ENCODE measurements at places on chromosomes 11 and 22.

GRCh38 chr22:29813563-29813962 lies 24.5 kb downstream of the ASCC2 start:
- DNase-seq = no peak

DNA sequence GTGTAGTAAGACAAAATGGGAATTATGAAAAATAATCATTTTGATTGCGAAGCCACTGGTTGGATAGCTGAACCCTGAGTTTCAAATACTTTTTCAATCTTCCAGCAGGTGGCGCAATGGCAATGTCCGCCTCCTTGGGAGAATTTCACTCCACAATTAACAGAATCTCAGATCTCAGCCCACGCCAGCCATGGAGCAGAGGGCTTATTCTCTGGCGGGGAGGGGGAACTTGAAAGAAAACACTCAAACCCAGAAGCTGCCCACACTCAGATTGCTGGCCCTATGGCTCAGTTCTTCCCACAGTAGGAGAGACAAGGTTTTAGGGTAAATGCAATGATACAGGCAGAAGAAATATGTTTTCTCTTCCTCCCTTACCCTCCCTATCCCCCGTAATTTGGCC lies 38.7 kb upstream of the RCN1 start:
- peak; percentile 20 for DNase-seq

DNA sequence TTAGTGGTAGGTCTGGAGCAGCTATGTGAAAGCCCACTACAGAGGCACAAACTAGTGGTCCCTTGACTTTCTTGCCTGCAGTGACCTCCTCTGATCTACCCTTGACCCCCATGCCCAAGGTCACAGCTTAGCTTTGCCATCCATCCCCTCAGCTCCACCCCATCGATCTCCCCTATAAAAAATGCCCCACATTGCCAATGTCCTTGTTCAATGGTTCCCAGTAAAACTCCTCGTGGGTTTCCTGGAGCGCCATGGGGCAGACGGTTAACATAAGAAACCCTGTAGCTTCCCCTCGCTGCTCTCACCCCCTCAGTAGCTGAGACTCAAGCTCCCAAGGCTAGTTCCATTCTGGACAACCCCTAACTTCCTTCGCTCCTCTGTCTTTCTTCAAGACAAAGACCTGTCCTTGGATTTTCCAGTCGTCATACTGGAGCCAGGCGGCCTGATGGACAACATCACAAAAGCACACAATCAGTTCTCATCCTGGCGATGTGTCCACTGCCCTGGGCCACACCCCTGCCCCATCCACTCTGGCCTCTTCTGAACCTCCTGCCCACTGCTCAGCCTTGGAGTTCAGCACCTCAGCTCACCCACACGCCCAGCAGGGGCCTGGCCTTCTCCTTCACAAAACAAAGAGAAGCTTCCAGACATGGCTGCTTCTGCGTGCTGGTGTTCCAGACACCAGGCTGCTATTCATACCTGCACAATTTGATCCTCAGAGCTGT lies 1429.3 kb downstream of the BRD1 start:
- DNase-seq = no peak

GRCh38 chr11:14248580-14248981 lies 110.4 kb downstream of the RRAS2 start:
- DNase-seq = no peak

DNA sequence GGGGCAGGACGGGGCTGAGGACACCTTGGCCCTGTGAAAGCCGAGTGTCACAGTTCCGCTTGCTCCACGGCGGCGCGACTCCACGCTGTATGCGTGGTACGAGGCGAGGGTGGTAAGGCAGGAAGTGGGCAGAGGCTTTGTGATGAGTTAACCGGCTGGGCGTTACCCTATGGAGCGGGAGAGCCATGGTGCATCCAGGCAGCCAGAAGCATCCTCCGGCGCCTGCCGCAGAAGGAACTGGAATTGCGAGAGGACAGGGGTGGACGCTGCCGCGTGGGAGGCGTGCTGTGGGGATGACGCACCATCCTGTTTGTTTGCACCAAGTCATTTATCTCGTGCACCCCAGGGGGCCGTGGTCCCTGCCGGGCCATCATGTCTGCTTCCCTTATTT lies 643.9 kb downstream of the BRD1 start:
- DNase-seq = no peak

DNA sequence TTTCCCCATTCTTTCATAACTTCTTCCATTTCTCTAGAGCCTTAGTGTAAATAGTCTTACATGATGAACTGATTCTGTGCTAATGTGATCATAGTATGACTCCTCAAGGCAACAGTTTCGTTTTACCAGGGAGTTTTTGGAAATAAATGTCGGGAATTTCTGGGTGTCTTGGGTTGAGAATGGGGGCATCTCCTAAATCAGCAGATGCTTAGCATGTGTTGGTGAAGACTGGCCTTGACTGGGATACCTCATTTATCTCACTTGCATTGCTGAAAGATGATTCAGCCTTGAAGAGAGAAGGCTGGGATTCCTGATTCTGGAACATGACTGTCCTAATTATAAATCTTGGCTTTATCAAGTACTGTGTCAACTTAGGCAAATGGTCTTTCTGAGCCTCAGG lies 115.7 kb upstream of the C11orf87 start:
- no peak for DNase-seq

- DNase-seq = no peak
Measured at GRCh38 chr22:42072606-42073330, 1.3 kb upstream of the PHETA2 start.

DNA sequence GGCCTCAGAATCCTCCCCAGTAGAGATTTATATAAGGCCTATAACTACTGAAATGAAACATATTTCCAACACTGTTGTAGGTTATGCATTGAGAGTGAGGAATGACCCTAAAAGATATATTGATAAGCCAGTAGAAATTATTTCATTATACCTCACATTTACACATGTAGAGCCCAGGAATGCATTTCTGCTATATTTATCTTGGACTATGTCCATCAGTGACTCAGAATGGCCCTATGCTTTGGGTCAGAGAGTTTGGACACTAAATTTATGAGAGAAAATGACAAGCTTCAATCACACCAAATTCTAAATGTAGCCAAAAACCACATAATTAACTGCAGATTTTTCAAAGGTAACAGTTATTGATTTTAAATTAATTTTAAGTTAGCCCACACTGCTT lies 761.9 kb downstream of the DLG2 start:
- no peak for DNase-seq

DNA sequence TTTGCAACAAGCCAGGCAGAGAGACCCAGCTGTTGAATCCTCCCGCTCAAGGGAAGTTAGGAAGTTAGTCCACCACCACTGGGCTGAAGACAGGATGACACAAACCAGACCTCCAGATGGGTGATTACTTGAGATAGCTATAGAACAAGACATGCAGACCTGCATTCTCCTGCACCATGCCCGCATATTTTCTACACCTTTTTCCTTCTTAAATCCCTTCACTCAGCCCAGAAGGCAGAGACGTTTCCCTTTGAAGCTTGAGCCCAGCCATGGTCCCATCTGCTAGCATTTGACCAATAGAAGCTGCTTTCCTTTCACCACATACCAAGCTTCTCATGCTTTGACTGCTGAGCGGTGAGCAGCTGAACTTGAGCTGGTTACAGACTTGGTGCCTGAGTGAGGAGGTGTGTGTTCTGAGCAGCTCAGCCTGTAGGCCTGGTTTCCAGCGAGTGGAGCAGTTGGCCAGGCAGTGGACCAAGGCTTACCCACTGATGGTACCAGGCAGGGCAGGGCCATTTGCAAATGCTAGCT lies 29.2 kb upstream of the CBX6 start:
- DNase-seq = no peak

GRCh38 chr22:49583886-49584505 lies 243.7 kb downstream of the BRD1 start:
- DNase-seq = no peak

DNA sequence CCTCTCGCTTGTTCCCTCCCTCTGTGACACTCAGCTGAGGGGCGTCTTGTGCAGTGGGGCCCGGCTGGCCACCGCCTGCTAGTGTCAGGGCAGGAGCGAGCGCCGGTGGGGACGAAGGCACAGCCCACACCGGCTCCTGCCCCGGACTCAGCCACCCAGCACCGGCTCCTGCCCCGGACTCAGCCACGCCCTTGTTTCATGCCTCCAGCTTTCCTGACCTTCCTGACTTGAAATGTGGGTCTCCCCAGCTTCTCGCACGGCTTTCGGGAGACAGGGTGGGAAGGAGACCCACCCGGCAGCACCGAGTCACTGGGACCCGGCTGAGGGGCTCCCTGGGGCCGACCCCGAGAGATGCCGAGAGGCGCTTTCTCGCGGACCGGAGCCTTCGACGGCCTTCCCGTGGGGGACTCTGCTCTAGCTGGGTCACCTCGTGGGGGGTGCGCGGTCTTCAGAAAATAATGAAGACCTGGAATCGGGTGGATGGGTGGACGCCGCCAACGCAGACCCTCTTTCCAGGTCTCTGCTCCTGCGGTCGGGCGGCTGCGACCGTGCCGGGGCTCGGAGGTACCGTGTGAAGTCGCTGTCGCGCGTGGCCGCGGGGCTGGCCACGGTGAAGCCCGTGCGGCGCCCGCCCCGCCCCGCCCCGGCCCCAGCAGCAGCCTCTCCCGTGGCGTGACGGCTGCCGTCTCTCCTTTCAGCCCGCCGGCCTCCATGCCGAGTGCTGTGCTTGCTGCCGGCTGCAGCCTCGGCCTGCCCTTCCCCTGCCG lies 10.2 kb downstream of the GLB1L2 start:
- no peak for DNase-seq

GRCh38 chr11:108496643-108497256 lies 1.4 kb downstream of the POGLUT3 start:
- no peak for DNase-seq

DNA sequence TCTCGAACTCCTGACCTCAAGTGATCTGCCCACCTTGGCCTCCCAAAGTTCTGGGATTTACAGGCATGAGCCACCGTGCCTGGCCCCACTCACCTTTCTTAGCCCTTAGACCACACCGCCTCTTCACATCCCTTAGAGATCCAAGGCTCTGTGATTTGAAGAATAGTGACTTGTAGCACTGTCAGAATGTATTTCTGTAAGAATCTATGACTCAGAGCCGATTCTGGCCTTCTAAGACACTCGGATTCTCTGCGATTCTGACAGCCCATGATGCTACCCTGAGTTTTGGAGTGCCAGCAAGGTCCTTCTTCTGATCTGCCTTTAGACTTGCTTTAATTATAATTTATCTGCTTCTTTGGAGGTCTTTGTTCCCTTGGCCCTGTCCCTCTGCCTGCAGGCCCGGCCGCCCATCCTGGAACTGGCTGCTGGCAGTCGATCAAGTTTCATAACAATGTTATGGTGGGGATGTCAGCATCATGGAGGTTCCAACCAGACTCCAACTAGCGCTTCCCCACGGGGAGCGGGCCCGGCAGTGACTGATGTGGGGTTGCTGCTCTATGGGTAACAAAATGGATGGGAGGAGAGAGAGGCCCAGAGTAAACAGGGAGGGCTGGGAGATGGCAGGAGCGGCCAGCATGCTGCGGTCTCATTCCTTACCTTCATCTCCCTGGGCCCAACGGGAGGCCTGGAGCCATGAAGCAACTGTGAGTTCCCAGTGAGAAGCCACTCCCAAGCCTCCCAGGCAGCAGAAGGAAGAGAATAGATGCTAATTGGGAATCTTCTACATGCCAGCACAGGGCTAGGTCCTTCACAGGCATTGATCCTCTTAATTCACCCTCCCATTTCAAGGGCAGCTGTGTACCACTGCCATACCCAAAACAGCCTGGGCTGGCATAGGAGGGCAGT lies 55.7 kb upstream of the RASD2 start:
- no peak for DNase-seq

- DNase-seq = no peak
Measured at GRCh38 chr22:22856364-22856763, 31.3 kb upstream of the IGLL5 start.

DNA sequence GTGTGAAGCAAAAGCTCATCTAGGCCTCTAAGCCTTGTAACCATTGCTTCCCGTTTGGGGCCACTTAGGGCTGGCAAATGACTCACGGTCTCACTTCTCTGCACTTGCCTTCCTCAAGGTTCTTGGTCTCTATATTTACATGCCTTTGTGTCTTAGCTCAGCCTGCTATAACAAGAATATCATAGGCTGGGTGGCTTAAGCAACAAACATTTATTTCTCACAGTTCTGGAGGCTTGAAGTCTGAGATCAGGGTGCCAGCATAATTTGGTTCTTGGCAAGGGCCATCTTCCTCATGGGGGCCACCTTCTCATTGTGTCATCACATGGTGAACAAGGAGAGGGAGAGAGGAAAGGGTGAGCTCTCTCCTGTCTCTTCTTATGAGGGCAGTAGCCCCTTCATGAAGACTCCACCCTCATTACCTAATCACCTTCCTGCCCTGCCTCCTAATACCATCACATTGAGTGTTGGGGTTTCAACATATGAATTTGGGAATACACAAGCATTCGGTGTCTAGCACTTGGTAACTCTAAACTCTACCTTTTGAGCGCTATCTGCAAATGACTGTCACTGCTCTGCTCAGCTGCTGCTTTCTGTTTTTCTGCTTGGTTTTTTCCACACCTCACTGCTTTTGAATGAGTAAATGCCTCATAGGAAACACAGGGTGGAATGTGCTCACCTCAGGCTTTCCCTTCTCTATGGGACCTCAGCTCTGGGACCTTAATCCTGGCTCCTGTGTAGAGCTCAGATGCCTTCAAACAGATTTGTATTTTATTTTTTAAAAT lies 16.2 kb upstream of the ME3 start:
- no peak for DNase-seq

GRCh38 chr11:27097551-27097950 lies 56.9 kb downstream of the BBOX1 start:
- no peak for DNase-seq

- no peak for DNase-seq
Measured at GRCh38 chr11:9838961-9839360, 175.1 kb downstream of the SWAP70 start.
